ENCODE measurements at places on chromosomes 7 and 10.
A peak's percentile ranks its signal among the peaks of the same experiment; 100 is the strongest.

DNA sequence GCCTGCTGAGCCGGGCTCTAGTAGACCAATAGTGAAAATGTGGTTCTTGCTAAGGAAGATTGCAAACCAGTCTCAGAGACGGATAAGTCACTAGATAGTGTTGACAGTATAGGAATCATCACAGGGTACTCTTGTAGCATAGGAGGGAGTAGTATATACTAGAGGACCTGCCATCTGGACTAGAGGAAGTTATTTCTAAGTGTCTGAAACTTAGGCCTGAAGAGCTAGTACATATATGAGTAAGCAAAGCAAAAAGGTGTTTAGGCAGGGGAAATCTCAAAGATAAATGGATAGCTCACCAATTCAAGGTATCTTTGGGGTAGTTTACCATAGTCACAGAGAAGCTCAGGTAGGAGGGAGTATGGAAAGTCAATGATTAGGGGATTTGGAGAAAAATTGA, 428.1 kb downstream of the CNTNAP2 start:
- DNase-seq: no peak

DNA sequence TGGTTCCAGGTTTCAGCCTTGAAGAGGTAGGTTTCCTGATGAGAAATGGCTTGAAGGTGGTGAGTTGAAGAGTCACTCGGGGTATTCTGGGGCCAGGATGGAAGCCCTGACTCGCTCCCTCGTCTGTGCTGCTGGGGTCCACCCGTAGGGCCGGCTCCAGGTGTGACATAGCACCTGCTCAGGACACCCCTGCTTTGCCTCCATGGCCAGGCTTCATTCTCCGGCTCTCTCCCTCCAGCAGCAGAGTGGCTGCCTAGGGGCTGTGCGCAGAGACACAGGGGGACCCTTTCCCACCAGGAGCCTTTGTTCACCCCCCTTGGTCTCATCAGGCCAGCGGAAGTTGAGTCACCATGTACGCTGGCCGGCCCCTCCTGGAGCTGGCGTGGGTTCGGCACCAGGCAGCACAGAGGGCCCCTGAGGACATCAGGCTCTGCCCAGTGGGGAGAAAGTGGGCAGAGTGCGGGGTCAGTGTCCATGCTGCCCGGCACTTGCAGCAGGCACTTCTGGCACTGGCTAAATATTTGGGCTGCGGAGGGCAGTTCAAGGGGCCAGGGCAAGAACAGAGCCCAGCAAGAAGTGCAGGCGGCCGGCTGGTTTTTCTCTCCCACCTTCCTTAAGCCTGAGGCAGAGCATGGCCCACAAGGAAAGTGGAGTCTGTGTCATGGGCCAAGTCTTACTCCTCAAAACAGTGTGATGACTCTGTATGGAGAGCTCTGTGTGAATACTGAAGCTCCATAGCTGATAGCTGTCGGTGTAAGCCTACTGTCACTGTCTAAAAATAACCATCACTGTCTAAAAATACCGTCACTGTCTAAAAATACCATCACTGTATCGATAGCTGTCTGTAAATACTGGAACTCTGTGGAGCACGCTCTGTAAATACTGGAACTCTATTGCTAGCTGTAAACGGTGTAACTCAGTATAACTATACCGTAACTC, 3.7 kb upstream of the PRKAR1B start:
- DNase-seq: no peak

- DNase-seq: no peak
These were observed 175.3 kb upstream of the KMT2E start for GRCh38 chr7:104838537-104839299.

- no peak for DNase-seq
These were observed 159.5 kb upstream of the HGF start for GRCh38 chr7:81929386-81929785.

DNA sequence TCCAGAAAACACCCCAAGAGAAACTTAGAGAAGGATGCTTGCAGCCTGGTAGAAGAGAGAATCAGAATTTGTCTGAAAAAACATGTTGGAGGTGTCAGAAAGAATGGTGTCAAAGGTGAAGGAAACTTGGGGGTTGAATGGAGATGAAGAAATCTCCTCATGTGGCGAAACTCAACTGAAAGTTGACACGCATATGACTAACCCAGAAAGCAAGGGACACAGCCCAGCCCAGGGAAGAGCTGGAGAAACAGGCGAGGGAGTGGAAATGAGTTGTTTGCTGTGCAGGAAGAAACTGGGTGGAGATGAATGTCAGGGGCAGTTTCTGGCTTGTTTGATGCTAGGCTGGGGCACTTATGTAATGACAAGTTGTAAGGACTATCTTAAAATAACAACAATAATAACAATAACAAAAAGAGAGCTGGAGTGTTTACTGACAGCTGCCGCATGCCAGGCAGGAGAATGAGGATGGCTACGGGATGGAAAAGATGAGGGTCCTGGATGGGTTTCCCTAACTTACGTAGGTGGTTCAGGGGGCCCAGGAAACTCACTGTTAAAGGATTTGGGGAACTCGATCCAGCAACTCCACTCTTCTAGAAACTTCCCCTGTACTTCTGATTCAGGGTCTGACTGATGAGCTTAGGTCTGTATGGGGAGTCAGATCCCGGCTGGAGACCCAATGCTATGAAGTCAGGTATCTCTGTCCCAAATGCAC, 57.4 kb downstream of the MAP3K8 start:
- DNase-seq: no peak

DNA sequence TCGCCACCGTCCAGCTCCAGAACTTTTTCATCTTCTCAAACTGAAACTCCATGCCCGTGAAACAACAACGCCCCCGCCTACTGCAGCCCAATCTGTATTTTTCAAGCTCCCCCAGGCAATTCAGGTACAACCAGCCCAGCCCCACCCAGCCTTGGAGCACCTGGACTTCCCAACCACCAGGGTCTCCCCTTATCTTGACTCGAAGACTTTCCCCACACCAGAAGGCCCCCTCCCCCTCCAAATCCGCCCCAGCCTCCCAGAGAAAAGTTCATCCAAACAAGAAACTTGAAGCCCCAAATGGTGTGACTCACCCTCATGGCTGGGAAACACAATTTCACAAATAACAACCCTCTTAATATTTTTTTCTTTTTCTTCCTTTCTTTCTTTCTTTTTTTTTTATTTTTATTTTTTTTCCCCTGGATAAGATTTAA, 10.6 kb downstream of the ZCCHC24 start:
- DNase-seq: no peak

- DNase-seq: no peak
These were observed 3.1 kb downstream of the CCDC126 start for GRCh38 chr7:23600236-23600635.

GRCh38 chr7:127571741-127572505, 13.5 kb downstream of the GCC1 start:
- no peak for DNase-seq

GRCh38 chr10:114911052-114911711, 26.8 kb upstream of the TRUB1 start:
- DNase-seq: no peak

- no peak for DNase-seq
These were observed 264.1 kb downstream of the GRID1 start for GRCh38 chr10:86102451-86102850.

DNA sequence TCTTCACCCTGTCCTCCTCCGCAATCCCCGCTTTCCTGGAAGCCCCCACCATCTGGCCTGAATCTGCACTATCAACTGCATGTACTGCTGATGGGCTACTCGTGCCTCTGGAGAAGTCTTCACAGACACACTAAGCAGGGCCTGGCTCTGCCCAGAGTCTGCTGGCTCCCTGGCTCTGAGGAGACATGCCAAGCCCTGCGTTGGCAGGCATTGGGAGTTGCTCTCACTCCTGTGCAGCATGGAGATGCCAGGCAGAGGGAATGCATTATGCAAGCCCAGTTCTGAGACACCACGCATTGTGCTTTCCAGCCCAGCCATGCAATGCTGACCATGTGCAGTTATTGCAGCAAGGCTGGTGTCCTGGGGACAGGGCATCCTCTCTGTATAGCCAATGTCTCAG, 314.6 kb downstream of the CXCL12 start:
- DNase-seq: no peak

GRCh38 chr7:134818613-134819345, 39.3 kb downstream of the CALD1 start:
- no peak for DNase-seq

DNA sequence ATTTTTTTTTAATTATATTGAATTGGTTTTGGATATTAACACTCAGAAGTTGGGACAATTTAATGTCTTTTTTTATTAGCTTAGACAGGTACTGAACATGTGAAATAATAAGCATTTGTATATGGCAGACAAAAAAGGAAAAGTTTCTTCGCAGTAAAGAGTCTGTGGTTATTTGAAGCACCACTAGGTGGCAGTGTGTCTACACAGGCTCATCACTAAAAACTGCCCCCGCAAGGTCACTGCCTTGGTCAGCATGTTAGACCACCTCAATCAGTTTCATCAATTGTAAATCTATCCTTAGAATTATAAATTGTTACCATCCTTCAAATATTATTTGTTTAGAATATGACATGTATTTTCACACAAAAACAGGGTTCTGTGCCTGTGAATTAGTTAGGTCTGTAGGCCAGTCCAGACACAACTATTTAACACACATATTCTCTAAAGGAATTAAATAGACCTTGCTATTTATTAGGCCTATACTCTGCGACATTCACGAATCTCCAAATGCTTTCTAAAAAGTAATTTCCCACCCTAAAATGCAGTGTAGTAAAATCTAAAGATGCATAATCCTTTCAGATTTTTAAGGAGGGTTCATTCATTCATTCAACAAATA, 17.0 kb downstream of the PNLIPRP3 start:
- no peak for DNase-seq

DNA sequence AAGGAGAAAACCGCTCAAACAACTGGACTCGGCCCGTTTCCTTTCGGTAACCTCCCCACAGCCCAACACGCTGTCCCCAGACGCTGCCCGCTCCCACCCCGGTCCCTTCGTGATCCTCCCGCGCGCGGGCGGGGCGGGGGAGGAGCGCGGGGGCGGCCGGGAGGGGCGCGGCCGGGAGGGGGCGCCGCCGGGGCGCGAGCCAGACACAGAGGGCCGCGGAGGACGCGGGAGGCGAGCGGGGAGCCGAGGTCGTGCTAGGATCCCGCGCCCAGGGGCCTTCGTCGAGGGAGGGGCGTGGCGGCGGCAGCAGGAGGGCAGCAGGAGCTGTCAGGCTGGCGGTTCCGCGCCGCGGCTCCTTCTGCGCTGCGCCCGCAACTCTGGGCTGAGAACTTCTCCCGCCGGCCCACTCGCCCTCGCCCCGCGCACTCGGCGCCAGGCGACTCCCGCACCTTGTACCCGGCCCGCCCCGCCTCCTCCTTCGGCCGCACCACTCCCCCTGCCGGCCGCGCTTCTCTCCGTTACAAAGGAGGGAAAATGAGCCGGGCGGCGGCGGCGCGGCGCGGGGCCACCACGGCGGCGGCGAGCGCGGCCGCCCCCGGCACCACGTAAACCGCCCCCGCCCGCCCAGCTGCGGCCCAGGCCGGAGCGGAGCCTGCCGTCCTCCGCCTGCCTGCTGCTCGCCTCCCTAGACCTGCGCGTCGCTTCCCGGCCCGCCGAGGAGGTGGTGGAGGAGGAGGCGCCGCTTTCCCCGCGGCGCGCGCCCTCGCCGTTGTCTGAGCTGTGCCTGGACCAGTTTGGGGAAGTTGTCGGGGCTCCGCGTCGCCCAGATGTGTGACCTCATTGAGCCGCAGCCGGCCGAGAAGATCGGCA, at the start of gene CDK14:
Gene CDK14 (plus strand): TSS at position 521 of the 870 bp plus-strand sequence. CDS start 307 bp downstream, at position 828.
- DNase-seq: peak; percentile 64

- no peak for DNase-seq
These were observed 9.3 kb downstream of the CHST12 start for GRCh38 chr7:2412587-2413201.

DNA sequence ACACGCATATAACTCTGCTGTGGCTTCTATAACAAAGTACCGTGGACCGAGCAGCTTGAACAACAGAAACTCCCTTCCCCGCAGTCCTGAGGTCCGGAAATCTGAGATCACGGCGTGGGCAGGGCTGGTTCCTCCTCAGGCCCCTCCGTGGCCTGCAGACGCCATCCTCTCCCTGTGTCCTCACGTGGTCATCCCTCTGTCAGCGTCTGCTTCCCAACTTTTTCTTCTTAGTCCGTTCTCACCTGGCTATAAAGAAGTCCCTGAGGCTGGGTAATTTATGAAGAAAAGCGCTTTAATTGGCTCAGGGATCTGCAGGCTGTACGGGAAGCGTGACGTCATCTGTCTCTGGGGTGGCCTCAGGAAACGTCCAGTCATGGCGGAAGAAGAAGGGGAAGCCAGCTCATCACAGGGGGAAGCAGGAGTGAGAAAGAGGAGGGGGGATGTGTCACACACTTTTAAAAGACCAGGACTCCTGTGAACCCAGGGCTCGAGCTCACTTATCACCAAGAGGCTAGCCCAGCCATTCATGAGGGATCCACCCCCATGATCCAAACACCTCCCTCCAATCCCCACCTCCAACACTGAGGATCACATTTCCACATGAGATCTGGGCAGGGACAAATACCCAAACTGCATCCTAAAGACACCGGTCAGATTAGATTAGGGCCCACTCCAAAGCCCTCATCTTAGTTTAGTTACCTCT, 91.2 kb upstream of the INSIG1 start:
- peak; percentile 89 for DNase-seq

DNA sequence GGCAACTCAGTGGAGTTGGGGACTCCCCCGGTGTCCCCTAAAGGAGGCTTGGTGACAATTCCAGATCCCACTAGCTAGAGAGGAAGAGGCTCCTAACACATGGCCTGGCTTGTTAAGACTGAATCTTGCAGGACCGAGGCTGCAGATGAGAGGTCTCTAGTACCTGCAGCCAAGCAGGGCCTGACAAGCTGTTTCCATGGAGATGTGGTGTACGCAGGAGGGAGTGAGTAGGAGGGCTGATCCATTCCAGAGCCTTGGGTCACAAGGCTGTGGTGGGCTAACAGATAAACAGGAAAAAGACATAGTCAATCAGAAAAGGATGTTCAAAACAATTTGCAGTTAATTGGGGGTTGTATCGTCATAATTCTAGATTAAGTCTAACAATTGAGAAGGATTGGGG, 77.3 kb upstream of the MKLN1 start:
- DNase-seq: no peak

- no peak for DNase-seq
These were observed 140.7 kb upstream of the AGK start for GRCh38 chr7:141410353-141411000.

GRCh38 chr10:132480356-132480755, 57.2 kb upstream of the INPP5A start:
- DNase-seq: no peak

- DNase-seq: no peak
These were observed 112.5 kb upstream of the ANKRD1 start for GRCh38 chr10:91033324-91033950.

- no peak for DNase-seq
These were observed 14.8 kb downstream of the TSPAN12 start for GRCh38 chr7:120843109-120843508.

DNA sequence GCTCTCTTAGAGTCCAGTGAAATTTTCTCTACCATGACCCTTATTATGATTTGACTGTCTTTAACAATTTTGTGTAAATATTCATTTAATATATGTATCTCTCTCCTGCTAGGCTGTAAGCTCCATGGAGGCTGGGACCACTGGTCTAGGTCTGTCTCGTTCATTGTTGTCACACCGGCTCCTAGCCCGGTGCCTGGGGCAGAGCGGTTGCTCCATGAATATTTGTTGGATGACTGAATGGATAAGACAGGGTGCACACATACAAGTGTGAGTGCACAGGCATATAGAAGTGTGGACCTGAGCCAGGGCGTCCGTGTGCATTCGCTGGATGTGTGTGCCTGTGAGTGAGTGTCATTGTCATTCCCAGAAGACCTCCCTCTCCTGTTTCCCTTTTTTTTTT, 20.9 kb upstream of the LBX1 start:
- no peak for DNase-seq
